GM13976 (cell line): ENCODE measurements at places on chromosomes 11 and 22.
A peak's percentile ranks its signal among the peaks of the same experiment; 100 is the strongest.

DNA sequence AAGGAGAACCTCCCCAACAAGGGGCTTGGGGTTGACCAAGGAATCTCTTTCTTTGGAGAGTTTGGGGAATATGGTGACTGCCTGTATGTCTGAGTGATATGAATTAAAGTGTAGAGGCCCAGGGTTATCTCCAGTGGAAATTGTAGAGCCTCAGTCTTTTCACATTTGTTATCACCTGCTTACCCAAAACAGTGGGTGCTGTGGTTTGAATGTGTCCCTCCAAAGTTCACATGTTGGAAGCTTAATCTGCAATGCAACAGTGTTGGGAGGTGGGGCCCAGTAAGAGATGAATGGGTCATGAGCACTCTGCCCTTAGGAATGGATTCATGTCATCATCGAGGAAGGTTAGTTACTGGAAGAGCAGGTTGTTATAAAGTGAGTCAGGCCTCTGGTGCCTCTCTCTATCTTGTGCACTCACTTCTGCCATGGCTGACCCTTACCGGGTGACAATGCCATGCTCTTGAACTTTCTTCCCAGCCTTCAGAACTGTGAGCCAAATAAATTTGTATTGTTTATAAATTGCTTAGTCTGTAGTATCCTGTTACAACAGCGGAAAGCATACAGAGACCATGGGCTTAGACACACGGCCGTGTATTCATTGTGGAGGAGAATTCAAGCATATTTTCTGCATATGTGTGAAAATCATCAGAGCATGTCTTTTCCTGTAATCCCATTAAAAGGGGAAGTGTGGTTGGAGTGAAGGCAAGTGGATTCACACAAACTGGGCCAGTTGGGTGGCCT lies 114.1 kb upstream of the TBCEL start:
- DNase-seq, result no peak

GRCh38 chr11:77472991-77473800 lies 698 bp downstream of the PAK1 start:
- peak; percentile 73 for DNase-seq

DNA sequence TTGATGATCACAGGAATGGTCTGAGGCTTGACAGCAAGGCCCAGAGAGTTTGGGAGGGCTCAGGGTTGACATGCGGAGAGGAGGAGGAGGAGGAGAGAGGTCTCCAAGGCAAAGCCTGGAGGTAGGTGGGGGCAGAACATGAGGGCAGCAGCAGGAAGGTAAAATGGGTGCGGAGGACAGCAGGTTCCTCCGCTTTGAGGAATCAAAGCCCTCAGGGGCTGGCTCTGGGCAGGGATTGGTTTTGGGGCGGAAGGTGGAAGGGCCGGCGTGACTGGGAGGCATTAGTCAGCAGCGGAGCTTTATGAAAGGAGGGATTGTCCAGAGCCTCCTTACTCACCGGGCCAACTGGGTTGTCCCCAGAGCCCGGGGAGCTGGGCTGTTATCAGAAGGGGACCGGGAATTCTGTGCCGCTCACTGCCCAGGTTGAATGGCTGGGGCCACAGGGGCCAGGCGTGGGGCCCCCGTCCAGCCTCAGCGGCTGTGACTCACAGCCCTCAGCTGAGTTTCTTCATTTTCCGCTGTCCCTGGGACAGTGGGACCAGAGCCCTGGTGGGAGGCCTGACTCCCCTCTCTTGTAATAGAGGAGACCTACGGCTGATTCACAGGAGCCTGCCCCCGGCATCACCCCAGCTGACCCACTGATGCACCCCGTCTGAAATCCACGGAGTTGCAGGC lies 36.2 kb downstream of the LIF start:
- DNase-seq, result peak; percentile 19

DNA sequence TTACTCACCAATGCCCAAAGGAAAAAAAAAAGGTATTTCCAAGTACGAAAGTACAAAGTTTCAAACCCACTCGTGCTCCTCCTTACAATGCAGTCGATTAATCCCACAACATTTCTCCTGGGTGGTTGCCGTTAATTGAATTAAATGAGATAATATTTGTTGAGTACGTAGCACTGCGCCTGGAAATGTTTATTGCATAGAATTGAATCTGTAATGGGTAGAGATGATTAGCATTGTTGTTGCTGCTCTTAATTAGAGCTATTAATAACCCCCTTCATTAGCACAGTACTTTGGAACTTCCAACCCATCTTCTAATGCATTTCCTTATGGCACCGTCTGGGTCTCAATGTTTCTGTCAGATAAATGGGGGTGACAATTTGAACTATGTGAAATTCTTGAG lies 77.3 kb downstream of the SEZ6L start:
- DNase-seq, result no peak

DNA sequence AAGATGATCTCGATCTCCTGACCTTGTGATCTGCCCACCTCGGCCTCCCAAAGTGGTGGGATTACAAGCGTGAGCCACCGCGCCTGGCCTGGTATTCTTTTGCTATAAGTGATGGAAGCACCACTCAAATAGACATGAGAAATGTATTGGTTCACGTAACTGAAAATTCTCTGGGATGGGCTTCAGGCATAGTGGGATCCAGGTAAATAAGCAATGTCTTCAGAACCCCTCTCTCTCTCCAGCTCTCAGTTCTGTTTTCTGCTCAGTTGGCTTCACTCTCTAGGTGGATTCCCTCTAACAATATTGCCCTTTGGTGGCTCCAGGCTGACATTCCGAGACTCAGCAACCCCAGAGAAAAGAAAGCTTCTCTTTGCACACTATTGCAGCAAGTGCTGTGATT lies 889 bp upstream of the LHFPL7 start:
- no peak for DNase-seq

DNA sequence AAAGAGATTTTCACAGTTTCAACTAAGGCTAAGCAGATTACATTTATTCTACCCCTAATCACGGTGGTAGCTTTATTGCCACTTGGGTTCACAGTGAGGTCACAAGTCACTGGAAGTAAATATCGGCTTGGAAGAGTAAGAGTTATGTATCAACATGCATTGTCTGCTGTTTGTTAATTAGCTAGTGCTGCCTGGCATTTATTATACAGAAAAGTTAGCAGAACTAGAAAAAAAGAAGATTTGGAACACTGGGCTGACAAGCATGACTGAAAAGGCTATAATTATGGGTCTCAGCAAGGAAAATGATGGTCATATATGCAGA lies 13.7 kb upstream of the RAB38 start:
- no peak for DNase-seq
